Erythroblast (primary cell): ENCODE measurements at places on chromosomes 2 and 18.

DNA sequence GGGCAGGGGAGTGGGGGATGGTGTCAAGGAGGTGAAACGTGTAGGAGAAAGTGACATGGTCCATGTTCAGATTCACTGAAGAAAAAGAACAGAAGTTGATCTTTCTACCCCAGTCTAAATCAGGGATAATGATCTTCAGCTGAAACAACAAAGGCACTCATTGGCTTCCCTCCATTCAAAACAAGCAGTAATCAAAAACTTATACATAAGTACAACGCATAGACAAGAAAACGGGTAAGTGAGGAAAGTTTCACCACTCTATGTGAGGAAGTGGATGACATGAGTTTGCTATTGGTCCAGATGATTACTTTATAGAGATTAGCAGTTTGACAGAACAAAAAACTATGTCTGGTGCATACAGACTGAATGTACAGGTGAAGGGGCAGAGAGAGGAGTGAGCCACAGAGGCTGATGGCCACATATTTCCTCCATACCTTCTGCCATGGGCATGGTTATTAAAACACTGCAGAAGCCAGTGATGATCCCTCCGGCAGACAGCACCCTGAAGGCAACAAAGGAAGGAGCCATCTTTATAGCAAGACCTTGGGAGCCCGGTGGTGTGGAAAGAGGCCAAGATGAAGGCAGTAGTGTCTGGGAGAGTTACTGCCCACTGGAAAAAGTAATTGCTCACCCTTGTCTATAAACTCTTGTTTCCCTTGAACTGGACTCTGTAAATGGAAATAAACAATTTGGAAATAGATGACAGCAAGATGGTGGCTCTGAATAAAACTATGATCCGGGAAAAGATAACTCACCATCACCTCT lies 57.7 kb downstream of the SLC25A12 start:
- no peak for DNase-seq

- no peak for DNase-seq
Observed at GRCh38 chr2:220228310-220229006, 601.0 kb downstream of the SLC4A3 start.

DNA sequence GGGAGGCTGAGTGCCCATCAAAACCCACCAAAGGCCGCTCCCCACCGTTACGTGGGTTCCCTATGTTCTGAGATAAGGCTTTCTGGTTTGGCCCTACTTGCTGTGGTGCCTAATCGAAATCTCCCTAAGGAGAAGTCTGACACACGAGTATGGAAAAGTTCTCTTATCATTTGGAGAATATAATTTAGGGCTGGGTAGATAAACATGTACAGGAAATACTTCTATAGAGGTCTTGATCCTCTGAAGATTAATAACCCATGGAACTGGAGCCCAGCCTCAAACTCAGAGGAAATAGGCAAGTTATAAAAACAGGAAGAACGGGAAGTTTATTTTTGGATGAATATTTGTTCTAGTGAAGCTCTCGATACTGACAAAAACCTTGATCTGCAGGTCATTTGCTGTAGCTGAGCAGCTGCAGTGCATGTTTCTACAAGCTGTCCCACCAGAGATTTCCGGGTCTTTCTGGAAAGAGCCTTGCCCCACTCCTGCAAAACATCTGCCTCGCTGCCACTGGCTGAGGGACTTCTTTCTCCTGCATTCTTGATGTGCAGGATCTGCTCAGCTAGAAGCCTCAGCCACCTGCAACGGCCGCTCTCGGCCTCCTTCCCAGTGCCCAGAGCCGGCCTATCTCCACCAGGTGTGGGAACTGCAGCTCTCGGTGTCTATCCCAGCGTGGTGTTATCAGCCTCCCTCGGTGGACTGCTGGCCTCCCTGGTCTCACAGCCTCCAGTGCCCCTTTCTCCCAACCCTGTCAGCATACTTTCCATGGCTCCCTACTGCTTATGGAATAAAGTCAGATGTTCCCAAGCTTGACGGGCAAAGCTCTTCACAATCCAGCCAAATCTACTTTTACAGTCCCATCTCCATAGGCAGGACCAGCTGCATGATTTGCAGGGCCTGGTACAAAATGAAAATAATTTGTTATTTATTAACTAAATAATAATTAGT lies 48.6 kb downstream of the SPRED2 start:
- DNase-seq, result peak; percentile 52

GRCh38 chr2:10493075-10493633 lies 45.0 kb upstream of the ODC1 start:
- DNase-seq, result no peak

GRCh38 chr2:101273056-101273455 lies 20.4 kb downstream of the CNOT11 start:
- no peak for DNase-seq

- no peak for DNase-seq
Observed at GRCh38 chr2:174624895-174625430, 27.4 kb upstream of the WIPF1 start.

DNA sequence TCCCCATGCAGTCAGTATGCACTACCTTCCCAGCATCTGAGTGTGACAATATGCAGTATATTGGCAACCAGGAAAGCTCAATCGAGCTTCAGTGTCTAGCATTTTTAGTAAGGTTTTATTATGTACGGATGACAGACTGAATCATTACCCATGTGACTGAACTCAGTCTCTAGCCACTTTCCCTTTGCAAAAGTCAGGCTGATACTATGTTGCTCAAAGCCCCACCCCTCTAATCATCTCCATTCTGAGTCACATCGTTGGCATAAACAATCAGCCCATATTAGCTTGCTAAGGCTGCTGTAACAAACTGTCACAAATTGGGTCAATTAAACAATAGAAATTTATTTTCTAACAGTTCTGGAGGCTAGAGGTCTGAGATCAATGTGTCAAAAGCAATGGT lies 25.8 kb upstream of the SRD5A2 start:
- DNase-seq, result no peak

DNA sequence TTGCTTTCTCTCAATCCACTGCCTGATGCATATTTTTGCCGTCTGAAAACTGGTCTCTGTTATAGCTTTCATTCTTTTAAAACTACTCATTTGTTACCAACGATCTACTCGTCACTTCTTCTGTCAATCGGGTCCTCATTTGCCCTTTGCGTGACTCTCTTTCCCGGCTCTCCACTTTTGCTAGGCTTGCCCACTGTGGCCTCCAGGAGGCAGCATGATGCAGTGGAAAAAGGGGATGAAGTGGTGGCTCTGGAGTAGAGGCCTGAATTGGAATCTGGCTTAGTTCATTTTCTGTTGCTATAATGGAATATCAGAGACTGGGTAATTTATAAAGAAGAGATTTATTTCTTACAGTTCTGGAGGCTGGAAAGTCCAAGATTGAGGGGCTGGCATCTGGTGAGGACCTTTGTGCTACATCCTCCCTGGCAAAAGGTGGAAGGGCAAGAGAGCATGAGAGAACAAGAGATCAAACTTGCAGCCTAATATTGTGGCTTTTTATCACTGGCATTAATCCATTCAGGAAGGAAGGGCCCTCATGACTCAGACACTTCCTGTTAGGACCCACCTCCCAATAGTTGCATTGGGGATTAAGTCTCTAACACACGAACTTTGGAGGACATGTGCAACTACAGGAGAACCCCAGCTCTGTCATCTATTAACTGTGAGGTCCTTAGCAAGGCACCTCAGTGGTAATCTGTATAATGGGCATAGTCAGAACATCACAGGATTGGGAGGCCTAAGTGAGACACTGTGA lies 15.4 kb downstream of the GDF7 start:
- DNase-seq, result no peak

GRCh38 chr2:221596192-221596591 lies 24.1 kb upstream of the EPHA4 start:
- DNase-seq, result peak; percentile 32

- no peak for DNase-seq
Observed at GRCh38 chr2:217853961-217854360, 148.8 kb downstream of the TNS1 start.

- DNase-seq, result no peak
Observed at GRCh38 chr2:67604360-67604759, 207.2 kb downstream of the ETAA1 start.

- no peak for DNase-seq
Observed at GRCh38 chr2:17814601-17815000, 1.7 kb upstream of the MSGN1 start.

GRCh38 chr2:137980459-137980858 lies 16.2 kb downstream of the HNMT start:
- no peak for DNase-seq

- DNase-seq, result no peak
Observed at GRCh38 chr2:100365434-100365833, 43.1 kb upstream of the LONRF2 start.

DNA sequence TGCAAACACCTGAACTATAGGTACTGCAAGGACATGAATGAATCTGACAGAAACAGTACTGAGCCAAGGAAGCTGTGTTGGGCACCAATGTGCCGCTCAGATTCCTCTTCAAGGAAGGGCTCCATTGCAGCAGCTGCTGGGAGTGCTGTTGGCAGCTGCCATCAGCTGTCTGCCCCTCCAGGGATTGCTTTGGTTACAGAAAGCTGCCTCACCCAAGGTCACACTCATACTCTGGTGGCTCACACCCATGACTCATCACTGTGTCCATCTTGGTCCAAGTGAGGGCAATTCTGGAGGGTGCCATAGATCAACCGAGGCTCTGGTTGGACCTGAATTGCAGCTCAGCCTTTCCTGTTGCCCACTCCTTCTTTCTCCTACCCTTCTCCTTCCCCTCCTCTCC lies 24.4 kb upstream of the TRPM8 start:
- DNase-seq, result no peak

DNA sequence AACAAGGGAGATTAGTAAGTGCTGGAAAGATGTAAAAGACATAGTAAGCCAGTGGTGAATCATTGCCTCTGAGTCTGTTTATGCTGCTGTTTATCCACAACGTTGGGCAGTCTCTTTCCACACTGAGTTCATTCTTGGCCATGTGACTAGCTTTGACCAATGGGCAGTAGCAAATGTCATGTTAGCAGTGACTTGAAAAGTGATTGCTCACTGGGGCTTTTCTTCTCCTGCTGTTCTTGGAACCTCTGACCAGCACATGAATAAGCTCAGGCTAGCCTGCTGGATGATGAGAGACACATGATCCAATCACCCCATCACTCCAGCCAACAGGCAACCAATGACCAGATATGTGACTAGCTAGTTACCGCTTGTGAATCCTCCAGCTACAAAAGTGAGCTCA lies 360.4 kb downstream of the SLC4A3 start:
- DNase-seq, result no peak

GRCh38 chr2:43227830-43228281 lies 1.4 kb upstream of the ZFP36L2 start:
- DNase-seq, result no peak

GRCh38 chr2:117486081-117486480 lies 328.4 kb upstream of the DDX18 start:
- no peak for DNase-seq

- no peak for DNase-seq
Observed at GRCh38 chr18:75202696-75203365, 6.1 kb downstream of the PTGR3 start.

GRCh38 chr2:161844822-161845221 lies 220.6 kb downstream of the SLC4A10 start:
- no peak for DNase-seq

DNA sequence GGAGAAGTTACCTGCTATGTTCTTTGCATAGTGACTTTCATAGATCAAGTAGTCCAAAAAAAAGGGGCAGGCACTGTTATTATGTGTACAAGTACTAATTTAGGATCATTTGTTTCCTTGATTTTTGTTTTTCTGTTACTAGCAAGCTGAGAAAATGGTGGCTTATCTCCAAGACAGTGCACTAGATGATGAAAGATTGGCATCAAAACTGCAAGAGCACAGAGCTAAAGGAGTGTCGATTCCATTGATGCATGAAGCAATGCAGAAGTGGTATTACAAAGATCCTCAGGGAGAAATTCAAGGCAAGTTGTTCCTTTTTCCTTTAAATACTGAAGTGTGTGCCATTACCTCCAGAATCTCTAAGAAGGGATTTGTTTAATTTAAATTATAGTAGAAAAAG lies 19.6 kb upstream of the KCNJ13 start:
- no peak for DNase-seq
